NCI-H2029 (cell line): ENCODE measurements at places on chromosomes 12 and 14.

- DNase-seq: no peak
These were observed 5.6 kb downstream of the P2RX7 start for GRCh38 chr12:121138284-121138683.

GRCh38 chr12:105384916-105385535, 54.5 kb downstream of the C12orf75 start:
- no peak for DNase-seq

DNA sequence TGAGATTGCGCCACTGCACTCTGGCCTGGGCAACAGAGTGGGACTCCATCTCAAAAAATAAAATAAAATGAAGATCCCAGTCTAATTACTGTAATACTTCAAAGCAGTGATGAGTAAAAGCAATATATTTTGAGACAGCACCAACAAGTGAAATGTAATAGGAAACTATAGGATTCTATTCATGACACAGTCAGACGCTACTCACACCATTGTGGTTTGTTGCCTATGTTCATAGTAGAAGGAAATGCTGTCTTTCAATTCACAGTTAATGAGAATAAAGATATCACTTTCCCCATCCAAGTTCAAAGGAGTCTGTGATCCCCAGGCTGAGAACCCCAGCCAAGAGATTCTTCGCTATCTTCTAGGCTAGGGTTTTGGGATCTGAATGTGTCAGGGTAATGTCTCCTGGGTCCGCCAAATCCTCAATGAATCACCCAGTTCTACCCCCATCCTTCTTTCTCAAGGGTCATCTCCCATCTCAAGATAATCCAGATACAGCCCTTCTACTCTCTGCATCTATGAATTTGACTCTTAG, 16.6 kb upstream of the DTX1 start:
- no peak for DNase-seq

GRCh38 chr12:69837657-69838415, 12.8 kb downstream of the MYRFL start:
- DNase-seq: no peak

DNA sequence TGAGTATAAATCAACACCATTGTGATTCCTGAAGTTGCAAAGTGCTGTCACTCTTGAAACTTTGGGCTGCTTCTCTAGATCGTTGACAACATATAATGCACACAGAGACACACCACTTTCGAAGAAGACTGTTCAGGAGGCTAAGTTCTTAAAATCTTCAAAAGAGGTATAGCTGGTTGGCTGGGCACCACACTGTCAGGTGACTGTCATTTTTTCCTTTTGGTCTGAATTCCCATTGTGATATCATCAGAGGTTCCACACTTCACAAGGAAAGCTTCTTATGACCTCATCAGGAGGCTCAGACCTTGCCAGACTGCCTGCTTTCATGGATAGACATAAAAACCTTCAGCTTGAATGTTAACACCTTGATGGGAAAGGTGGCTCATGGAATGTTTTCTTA, at the start of the genes CAPZA3 and PLCZ1:
CAPZA3 (plus strand) TSS at position 301 of the 400 bp plus-strand sequence. CDS start 150 bp downstream, outside the sequence.
PLCZ1 (minus strand) TSS at position 194 of the 400 bp plus-strand sequence. CDS start 641 bp downstream, outside the sequence.
- no peak for DNase-seq

GRCh38 chr12:111268738-111269572, 99.9 kb downstream of the PHETA1 start:
- DNase-seq: no peak

- DNase-seq: no peak
These were observed 503.7 kb downstream of the NRXN3 start for GRCh38 chr14:78673845-78674244.

DNA sequence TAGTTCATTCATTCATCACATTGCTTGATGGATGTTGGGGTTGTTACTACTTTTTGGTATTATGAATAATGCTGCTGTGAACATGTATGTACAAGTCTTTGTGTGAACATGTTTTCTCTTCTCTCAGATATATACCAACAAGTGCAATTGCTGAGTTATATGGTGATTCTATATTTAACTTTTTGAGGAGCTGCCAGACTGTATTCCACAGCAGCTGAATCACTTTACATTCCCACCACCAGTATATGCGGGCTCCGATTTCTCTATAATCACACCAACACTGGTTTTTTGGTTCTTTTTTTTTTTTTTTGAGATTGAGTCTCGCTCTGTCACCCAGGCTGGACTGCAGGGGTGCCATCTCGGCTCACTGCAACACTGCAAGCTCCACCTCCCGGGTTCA, 22.2 kb upstream of the PLEKHG6 start:
- no peak for DNase-seq

DNA sequence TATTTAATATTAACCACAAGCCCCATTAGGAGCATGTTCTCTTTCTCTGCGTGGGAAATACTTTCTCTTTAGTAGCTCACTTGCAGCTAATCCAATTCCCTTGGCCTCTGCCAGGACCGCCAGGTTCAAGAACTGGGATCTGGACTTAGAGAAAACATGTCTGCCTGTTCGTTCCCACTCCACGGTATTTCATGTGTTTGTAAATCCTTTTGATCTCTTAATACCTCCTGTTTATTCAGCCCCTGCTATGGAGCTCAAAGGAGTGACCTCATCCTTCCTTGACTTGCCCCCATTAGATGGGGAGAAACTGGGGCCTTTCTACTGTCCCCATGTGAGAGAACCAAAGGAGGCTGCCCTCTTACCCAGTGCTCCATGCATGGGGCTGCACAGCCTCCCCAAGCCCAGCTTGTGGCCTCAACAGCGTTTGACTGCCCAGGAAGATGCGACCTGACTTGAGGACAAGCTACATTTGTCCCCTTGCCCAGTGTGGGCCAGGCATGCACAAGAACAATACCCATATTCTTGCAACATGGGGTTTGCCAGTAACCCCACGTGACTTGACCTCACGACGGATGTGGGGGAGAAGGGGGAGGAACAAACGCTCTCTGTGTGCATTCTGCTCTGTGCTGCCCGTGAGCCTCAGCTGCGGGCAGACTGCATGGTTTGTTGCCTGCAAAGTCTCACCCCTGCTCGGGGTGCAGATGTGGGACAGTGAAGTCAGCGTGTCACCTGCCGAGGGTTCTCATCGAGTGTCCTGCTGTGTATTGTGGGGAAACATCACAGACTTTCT, 30.3 kb downstream of the CD9 start:
- no peak for DNase-seq

GRCh38 chr12:13376610-13377373, 180.3 kb downstream of the EMP1 start:
- no peak for DNase-seq

- DNase-seq: no peak
These were observed 466.9 kb upstream of the RGS6 start for GRCh38 chr14:71465316-71465715.

GRCh38 chr12:12685305-12685704, 10.7 kb downstream of the GPR19 start:
- peak; percentile 43 for DNase-seq

DNA sequence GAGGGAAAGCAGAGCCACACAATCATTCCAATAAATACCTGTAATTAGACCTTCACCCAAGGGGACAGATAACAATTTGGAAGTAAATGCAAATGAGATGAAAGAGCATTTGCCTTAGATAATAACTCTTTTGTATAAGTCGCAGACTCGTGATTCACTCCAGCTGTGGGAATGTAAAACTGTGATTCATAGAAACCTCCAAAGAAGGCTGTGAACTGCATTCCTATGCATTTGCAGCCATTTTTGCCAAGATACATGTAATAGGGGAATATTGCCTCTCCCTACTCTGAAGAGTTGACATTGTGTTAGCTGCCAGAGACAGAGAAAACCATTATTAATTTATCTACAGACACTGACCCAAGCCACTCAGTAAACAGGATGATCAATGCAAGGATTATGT, 181.9 kb upstream of the ARHGAP5 start:
- DNase-seq: no peak

DNA sequence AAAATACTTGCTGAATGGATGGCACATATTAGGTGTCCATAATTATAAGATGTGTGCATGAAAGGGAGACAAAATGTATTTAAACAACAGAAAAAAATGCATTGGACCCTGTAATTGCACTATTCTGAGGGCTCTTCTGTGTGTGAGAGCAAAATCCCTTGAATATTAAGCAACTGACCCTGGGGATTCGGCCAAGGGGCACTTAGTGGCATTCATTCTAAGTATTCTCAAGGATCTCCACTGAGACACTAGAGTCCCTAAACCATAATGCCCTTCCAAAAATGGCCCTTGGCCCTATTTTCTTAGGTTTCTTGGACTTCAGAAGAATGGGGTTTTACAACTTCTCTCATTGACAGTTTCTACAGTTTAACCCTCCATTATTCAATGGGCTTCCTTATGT, 388.6 kb downstream of the GLT1D1 start:
- DNase-seq: no peak

GRCh38 chr14:42173206-42173605, 566.5 kb downstream of the LRFN5 start:
- DNase-seq: no peak

GRCh38 chr14:92475037-92475436, 38.5 kb upstream of the RIN3 start:
- no peak for DNase-seq

DNA sequence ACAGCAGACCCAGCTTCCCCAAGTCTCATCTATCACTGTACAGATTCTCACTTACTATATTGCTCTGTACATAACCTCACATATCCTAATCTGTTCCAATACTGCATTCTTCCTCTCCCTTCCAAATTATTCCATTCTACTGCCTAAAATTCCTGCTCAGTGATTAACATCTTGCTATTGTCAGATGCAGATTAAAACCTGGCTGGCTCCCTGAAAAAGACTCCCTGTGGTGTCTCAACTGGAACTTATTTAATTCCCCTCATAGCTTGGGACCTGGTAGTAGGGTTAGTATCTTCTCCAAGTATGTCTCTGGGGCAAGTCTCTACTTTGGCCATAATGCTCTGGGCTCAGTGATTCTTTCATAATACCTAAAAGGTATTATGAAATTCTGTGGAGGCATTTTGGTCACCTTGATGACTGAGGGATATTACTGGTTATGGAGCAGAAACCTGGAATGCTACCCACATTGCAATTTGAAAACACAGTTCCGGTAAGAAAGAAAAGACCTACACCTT, 55.8 kb downstream of the PAWR start:
- DNase-seq: no peak

GRCh38 chr12:53232646-53233461, 845 bp upstream of the RARG start:
- DNase-seq: no peak

DNA sequence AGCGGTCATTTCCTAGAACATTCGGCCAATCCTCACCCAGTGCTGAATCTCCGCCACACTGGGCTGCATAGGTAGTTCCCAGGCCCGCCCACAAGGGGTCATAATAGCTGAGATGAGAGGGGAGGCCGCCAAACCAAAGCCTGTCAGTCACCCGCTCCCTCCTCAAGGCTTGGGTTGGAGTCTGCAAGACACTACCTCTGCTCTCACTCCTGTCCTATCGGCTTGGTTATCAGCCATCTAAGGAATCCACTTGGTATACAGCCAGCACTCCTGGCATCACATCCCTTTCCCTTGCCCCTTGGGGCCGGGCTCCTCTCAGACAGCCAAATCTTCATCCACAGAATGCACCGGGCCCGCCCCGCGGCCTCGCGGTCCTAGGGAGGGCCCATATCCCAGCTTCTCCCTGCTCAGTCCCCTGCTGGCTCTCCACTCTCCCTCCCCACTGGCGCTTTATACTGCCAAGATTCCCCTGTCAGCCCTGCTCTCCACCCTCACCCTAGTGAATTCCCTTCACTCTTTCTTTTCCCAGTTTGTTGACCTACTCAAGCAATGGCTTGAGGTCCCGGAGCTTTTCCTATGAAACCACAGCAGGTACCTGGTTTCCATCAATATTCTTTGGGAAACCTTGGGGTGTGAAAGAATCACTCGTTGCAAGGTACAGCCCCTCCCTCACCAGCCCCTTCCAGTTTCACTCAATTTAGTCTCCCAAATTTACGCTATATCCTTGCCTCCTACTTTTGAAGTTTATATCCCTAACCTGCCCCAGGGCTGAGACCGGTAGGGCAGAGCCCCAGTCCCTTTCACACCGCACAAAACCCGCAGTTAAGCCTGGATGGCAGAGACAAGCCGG, 1.4 kb downstream of the IFFO1 start:
- no peak for DNase-seq
